ENCODE measurements at places on chromosomes 6 and 20.

GRCh38 chr6:155372256-155372655 is 58.0 kb upstream of the TFB1M start:
- DNase-seq: no peak

DNA sequence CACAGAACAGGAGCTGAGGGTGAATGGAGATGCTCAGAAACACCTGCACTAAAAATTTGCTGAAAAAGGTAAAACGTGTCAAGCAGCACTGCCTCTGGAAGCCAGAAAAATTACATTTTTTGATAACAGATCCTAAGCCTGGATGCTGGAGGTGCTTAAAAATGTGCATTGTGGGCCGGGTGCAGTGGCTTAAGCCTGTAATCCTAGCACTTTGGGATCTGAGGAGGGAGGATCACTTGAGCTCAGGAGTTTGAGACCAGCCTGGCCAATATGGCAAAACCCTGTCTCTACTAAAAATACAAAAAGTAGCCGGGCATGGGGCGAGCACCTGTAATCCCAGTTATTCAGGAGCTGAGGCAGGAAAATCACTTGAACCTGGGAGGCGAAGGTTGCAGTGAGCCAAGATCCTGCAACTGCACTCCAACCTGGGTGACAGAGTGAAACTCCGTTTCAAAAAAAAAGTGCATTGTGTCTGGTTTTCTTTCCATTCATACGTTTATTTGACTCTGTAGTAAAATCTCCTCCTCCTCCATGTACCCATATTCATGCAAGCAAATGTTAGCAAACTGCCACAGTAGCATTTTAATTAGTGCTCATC is 587 bp upstream of the BTN3A1 start:
- DNase-seq: no peak

DNA sequence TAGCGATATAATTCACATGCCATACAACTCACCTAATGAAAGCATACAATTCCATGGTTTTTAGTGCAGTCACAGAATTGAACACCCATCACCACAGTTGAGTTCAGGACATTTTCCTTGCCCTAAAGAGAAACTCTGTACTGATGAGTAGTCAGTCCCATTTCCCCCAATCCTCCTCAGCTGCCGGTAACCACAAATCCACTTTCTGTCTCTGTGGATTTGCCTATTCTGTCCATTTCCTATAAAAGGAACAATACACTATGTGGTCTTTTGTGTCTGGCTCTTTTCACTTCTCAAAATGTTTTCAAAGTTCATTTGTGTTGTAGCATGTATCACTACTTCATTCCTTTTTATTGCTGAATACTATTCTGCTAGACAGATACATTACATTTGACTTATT is 67.9 kb upstream of the TGM3 start:
- no peak for DNase-seq

DNA sequence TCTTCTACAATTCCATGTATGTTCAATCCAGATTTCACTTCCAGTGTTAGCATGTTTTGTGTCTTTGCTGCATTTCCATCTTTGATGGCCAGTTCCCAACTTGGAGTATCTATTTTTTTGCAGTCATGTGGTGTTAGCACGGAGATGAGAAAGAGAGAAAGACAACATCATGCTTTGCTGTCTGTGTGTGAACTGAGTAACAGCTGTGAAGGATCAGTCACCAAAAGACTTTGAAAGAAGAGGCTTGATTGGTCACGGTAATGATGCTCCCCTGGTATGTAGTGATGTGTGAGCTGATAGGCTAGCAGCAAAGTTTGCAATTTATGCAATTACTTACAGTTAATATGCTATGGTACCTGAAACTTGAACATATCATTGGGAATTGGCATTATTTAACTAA is 731.3 kb upstream of the NRSN1 start:
- DNase-seq: no peak

DNA sequence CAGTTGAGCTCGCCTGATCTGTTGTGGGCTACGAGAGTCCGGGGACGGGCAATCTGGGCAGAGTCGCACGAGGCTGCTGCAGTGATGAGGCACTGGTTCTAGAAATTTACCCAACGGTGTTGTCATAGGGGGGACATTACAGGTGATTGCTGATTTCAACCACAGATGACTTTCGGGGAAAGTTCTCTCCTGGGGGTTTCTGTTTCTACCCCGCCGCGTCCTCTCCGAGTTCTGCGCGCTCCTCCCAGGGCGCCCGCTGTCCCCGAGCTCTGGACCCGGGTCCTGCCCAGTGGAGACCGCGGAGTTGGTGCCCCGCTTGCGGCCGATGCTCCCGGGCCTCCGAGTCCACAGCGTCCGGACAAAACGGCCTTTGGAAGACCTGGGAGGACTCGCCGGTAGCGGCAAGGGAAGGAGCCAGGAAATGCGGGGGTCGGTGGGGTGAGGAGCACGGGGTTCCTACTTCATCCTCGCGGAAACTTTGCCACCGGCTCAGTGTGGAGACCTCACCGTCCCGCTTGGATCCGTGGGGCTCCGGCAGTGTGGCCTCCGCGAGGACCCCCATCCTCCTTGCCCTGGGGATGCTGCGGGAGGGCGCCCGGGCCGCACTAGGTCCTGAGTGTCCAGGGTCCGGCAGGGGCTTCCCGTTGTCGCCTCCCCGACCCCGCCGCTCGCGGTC is 12.3 kb upstream of the RAET1L start:
- no peak for DNase-seq

- DNase-seq: no peak
These were observed 11.1 kb upstream of the HMGA1 start for GRCh38 chr6:34225551-34225950.

- DNase-seq: no peak
These were observed 48.0 kb downstream of the VAPB start for GRCh38 chr20:58436868-58437645.

GRCh38 chr6:144957236-144957937 is 672.3 kb downstream of the UTRN start:
- no peak for DNase-seq

- DNase-seq: no peak
These were observed 207.7 kb upstream of the HDDC2 start for GRCh38 chr6:125509477-125509876.

DNA sequence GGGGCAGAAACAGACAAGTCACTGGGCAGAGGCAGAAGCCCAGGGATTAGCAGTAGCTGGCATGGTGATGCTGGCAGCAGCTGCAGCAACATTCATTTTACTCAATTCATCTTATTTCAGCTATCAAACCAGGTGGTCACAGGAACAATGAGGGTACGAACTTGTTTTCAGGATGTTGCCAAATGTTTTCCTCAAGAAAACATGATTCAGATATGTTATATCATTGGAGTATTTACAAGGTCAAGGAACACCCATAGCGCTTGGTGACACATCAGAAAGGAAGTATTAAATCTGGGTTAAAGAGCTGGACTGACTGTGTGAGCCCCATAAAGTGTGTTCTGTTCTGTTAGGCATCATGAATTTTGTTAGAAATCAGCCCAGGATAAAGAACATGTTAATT is 456.9 kb upstream of the ID4 start:
- no peak for DNase-seq

- DNase-seq: no peak
These were observed 52.9 kb downstream of the UBR2 start for GRCh38 chr6:42616716-42617115.

DNA sequence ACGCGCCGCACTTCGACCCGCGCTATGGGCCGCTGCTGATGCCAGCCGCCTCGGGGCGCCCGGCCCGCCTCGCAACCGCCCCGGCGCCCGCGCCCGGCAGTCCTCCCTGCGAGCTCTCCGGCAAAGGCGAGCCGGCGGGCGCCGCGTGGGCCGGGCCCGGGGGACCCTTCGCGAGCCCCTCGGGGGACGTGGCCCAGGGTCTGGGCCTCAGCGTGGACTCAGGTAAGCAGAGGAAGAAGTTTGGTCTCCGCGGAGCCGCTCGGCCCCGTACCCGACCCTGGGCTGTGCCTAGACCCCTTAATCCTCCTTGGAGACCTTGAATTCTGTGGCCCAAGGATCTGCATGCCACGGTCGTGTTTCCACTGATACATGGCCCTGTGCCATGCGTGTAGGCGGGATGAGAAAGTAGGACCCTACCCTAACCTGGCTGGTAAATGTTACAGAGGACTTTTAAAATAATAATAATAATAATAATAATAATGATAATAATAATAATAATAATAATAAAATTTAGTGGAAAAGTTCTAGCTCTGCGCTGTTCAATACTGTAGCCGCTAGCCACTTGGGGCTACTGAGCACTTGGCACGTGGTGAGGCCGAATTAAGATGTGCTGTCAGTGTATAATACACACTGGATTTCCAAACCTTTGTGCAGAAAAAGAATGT is 5.6 kb downstream of the VGLL2 start:
- no peak for DNase-seq

DNA sequence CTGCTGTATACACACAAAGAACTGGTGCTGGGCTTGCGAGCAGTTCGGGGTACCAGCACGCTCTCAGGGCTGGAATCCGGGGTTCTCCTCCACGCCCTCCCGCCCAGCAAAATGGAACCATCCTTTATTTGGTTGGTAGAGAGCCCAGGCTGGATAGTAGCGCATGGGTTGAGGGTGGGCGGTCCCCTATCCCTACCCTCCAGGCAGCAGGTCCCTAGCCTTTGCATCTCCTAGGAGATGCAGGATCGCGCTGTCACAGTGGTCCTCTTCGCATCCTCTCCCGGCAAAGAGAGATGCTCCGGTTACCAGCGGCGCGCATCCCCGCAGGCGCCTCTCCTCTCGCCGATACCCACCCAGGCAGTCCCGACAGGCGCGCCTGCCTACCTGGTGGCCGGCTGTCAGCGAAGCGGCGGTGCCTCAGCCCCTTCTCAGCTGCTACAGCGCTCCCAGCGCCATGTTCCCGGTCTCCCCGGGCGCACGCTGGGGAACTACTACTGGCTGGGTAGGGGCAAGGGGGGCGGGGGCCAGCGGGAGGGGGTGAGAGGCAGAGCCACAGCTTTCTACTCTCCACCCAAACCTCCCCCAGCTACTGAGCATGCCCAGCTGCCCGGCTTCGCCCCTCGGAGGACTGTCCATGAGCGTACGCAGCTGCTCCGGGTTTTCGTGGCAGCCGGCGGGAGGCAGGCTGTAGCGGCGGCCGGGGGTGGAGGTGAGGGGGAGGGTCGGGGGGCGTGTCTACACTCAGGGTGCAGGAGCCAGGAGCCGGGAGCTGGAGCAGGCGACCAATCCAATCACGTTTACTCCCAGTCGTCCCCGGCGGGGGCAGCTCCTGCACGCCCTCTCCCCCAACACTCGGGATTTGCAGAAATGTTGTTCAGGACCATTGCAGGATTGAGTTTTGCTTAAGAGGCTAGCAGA is at the start of gene PAK5:
PAK5 (minus strand) TSS at position 699 of the 918 bp plus-strand sequence. CDS start 194,748 bp downstream, outside the sequence.
- no peak for DNase-seq

DNA sequence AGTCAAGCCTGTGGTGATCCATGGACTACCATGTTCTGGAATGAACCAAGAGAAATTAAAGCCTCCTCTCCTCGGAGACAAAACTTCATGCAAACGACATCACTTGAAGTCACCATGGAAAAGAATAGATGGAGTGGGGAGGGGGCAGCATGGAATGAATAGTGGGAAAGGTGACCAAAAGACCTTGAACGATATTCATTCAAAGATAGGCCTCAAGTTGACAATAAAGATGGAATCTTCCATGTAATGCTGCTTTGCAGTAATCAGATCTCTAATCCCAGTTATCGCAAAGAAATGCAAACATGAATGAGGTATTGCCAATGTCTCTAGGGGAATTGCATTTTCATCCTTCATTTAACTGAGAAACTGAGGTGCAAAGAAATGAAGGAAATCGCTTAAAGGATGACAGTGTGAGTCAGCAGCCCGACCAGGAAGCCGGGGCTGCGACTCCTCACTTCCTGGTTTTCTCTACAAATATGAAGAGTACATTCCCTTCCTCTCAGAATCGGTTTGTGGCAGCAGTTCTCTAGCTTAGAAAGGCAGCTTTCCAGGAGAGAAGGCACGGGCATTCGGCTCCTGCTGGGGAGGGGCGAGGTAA is 65.6 kb upstream of the RREB1 start:
- no peak for DNase-seq

GRCh38 chr6:159989492-159990480 is 20.9 kb downstream of the IGF2R start:
- DNase-seq: no peak

DNA sequence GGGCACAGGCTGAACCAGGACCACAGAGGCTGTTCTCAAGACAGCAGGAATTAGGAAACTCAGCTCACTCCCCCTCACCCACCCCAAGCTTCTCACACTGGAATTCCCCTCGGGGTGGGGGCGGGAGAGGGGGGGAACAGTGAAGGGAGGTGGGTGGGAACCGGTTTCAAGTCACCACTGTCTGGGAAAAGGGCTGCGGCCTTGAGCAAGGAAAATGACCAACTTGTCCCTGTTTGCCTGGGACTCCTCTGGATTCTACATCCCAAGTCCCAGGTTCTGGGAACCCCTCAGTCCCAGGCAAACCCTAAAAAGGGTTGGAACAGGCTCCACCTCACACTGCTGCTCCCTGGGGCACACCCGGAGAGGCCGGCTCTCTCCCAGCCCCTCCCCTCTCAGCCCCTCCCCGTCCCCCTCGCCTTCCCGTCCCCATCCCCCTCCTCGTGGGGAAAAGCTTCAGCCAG is 230.7 kb downstream of the TFAP2C start:
- no peak for DNase-seq

GRCh38 chr20:45798935-45799642 is 7.3 kb downstream of the DNTTIP1 start:
- no peak for DNase-seq

GRCh38 chr20:15033891-15034290 is 696.5 kb upstream of the FLRT3 start:
- DNase-seq: no peak

- DNase-seq: no peak
These were observed 23.1 kb downstream of the TRIM27 start for GRCh38 chr6:28900577-28901256.

- no peak for DNase-seq
These were observed 427.1 kb upstream of the NOX3 start for GRCh38 chr6:155882527-155883333.

GRCh38 chr6:152879681-152880080 is 103.2 kb downstream of the FBXO5 start:
- no peak for DNase-seq

- DNase-seq: no peak
These were observed 61.7 kb downstream of the MRPL14 start for GRCh38 chr6:44065443-44066140.

DNA sequence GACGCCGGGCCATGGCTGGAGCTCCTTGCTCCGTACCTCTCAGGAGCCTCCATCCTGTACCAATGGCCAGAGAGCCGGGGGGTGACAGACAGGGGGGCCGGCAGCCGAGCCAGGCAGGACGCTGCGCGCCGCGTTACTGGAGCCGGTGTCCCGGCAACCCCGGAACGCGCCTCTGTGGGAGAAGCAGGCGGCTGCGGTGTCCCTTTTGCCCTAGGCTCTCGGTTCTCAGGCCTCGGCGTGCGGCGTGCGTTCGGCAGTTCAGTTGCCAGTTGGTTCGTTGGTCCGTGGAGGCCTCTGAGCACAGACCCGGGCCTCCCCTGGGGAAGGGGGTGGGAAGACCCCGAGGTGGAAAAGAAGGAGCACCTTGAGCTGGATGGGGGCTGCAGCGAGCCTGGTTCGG is at the start of gene SPATS1:
SPATS1 (plus strand) TSS at position 162 of the 400 bp plus-strand sequence. CDS start 446 bp downstream, outside the sequence.
- DNase-seq: no peak
